ENCODE measurements at places on chromosomes 7 and 10.

GRCh38 chr7:137258552-137258951 lies 85.0 kb downstream of the PTN start:
- DNase-seq = no peak

DNA sequence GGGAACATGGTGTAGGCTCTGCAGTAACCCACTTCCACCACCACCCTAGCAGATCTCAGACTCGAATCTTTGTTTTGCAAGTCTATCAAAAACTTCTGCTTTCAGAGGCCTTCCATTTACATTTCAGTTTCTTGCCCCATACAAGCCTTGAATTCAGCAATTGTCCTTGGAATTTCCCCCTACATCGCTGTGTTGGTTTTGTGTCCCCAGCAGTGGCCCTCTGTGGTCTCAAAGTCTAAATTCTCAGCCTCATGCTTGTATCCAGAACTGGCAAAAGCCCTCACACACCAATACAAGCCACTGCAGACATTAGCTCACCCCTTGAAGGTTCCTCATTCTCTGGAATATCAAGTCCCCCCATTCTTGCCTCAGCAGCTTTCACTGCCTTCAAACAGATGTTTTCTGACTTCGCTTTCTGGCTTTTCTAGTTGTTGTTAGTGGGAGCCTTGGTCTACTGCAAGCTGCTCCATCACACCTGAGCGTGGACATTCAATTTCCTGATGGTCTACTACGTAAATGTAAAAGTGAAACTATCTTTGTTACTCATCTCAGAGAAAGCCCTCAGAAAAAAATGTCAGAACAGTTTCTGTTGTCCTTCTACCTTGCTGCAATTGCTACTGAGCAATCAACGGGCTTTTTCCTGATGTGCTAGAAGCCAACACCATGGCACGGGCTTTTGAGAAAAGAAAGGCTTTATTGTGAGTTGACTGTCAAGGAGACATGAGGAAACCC lies 1.8 kb upstream of the NUB1 start:
- no peak for DNase-seq

GRCh38 chr10:72277340-72277995 lies 3.7 kb downstream of the DDIT4 start:
- DNase-seq = no peak

DNA sequence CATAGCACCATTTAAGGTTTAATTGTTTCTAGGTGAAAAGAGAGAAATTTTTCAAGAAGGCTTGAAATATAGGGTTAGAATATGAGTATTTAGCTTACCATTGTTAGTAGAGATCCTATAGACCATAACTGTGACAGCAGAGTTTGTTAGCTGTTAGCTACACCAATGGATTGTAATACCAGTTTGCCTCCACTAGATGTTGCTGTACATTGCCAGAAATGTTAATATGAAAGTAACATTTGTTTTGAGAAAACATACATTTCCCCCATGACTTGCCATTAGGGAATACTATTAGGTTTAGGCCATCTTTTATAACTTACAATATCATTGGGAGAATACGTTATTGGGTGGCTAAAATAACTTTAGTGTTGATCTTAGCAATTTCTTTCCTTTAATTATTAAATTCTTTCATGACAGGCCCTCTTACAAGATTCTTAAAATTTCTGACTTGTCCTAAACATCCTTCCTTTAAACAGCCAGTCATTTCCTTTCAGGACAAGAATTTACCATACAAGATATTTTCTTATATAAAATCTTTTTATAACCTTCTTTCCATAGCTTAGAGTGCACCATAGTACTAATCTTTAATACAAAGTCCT lies 39.5 kb downstream of the ZNF117 start:
- no peak for DNase-seq

GRCh38 chr10:123580426-123580825 lies 85.7 kb upstream of the GPR26 start:
- no peak for DNase-seq

GRCh38 chr10:8978100-8978499 lies 923.6 kb downstream of the GATA3 start:
- DNase-seq = no peak

DNA sequence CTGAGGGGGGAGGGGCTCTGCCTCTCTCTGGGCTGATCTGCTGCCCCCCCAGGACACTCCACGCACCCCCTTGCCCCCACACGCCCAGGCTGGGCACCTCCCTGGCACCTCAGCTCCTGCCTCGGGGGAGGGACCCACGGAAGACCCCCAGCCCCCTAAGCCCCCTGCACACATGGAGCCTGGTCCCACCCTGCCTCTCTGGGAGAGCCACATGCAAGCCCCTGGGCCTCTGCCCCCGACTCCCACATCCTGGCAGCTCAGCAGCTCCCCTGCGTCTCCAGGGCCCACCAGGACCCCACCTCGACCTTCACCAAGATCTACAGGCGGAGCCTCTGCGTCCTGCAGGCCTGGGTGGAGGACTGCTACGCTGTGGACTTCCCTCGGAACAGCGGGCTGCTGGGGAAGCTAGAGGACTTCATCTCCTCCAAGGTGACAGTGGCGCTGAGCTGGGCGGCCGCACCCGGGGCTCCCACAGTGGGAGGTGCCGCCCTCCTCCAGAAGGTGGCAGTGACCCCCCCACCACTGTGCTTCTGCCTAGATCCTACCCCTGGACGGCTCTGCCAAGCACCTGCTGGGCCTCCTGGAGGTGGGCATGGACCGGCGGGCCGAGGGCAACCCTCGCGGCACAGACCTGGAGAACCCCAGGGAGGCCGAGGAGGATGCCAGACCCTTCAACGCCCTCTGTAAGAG lies 18.7 kb upstream of the UTF1 start:
- no peak for DNase-seq

DNA sequence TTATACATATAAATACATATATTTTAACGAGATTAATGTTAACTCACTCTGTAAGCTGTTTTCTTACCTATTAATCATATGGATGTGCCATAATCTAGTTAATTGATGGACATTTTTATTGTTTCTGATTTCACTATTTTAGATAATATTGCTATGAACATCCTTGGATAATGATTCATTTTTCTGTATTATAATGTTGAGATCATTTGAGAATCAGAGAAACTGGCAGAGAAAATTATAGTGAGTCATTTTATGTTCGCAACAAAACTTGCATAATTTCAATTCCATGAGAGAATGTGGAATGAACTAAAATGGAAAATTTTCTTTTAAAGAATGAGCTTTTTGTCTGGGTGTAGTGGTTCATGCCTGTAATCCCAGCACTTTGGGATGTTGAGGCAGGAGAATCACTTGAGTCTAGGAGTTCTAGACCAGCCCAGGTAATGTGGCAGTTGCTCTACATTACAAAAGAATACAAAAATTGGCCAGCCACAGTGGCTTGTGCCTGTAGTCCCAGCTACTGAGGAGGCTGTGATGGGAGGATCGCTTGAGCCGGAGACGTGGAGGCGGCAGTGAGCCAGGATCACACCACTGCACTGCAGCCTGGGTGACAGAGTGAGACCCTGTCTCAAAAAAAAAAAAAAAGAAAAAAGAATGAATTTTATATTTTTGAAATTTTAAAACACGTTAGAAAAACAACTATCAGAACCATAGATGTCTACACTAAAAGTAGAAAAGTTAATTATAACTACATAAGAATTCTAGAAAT lies 40.5 kb downstream of the PAPSS2 start:
- DNase-seq = no peak

DNA sequence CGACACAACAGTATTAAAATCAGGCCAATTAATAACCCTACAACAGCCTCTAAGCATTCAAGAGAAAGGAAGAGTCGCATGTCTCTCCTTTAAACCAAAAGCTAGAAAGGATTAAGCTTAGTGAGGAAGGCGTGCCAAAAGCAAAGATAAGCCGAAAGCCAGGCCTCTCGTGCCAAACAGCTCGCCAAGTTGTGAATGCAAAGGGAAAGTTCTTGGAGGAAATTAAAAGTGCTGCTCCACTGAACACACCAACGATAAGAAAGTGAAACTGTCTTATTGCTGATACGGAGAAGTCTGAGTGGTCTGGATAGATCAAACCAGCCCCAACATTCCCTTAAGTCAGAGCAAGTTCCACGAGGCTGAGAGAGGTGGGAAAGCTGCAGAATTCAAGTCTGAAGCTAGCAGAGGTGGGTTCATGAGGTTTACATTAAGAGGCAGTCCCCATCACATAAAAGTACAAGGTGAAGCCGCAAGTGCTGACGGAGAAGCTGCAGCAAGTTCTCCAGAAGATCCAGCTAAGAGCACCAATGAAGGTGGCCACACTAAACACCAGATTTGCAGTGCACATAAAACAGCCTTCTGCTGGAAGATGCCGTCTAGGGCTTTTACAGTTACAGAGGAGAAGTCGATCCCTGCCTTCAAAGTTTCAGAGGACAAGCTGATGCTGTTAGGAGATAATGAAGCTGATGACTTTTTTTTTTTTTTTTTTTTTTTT lies 194.8 kb downstream of the MAD1L1 start:
- no peak for DNase-seq

DNA sequence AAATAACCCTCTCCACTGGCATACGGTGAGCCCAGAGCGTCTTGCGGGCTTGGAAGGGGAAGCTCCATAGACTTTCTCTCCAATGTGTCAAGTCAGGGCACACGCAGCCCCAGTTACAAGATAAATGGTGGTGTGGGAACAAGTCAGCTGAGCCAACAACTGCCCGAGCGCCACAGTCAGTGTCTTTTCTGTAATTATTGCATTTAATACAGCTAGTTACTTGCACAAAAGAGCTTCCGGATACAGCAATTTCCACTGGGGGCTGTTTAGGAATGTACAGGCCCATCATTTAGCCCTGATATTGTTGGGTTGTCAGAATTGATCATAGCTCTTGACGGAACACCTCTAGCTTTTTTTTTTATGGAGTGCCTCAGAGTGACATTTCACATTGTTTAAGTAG lies 193.5 kb upstream of the SP8 start:
- DNase-seq = no peak

- DNase-seq = no peak
Observed at GRCh38 chr10:114396464-114396863, 7.8 kb downstream of the AFAP1L2 start.

DNA sequence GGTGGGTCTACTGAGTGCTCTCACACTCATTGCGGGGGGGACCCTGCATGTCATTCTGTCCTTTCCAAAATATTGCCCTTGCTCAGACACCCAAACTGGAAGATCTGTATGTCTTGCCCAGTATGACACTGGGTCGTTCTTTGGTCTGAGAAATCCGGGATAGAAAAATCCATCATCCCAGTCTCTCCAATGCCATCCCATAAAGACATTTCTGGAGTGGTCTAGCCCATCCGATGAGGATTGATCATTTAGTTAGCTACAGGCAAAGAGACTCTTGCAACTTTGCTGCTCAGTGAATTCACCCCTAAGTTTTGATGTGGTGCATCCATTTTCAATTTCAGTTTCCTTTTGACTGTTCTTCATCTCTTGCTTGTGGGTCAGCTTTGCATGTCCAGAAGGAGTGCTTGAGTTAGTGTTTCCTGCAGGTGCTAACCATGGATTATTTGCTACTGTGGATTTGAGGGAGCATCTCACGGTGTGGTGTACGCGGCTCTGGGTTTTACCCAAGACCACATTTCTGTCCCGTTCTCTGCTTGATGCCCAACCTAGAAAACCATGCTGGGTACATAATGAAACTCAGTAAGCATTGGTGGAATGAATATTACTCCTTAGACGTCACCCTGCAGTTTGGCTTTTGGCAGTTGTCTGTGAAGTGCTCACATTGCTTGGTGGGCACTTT lies 247.0 kb upstream of the MKI67 start:
- DNase-seq = no peak

- no peak for DNase-seq
Observed at GRCh38 chr10:78196396-78196795, 162.7 kb downstream of the RPS24 start.

GRCh38 chr7:111985798-111986197 lies 220.4 kb downstream of the DOCK4 start:
- no peak for DNase-seq

DNA sequence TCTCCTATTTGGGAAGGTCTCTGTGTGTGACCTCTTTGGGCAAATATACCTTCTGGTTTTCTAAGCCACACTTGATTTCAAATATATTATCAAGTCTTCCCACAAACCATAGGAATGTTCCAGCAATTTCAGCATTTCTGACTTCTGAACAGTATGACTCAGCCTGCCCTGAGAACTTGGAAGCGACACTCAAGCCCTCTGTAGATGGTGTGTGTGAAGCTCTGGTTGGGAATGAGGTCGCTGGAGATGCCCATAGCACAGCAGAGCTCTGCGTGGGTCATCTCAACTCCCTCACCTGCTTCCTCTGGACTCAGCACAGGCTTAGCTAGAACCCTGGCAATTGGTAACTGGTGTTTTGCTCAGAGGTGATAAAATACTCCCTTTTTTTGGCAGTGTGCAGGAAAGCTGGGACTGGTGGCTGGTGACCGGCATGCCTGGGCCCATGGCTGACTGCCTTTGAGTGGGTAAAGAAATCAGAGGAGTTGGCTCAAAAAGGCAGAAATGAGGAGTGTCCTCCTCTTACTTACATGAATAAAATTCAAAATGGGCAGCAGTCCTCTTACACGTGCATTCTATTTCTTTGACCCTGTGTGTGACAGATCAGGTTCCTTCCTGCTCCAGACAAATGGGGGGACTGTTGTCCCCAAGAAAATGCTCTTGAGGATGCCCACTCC lies 87.5 kb upstream of the NRP1 start:
- DNase-seq = no peak

DNA sequence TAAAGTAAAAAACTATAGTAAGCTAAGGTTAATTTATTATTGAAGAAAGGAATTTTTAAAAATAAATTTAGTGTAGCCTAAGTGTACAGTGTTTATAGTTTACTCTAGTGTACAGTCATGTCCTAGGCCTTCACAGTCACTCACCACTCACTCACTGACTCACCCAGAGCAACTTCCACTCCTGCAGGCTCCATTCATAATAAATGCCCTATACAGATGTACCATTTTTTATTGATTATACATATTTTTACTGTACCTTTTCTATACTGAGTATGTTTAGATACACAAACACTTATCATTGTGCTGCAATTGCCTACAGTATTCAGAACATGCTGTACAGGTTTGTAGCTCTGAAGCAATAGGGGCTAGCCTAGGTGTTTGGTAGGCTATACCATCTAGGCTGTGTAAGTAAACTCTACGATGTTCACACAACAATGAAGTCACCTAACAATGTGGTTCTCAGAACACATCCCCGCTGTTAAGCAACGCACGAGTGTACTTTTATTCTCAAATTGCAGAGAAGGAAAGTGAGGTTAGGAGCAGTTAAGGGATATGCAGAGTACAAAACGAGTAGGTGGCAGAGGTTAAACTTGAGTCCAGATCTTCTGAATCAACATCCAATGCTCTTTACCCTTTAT lies 38.9 kb upstream of the PLCE1 start:
- DNase-seq = no peak

- DNase-seq = no peak
Observed at GRCh38 chr7:11847336-11847735, 15.3 kb upstream of the THSD7A start.

DNA sequence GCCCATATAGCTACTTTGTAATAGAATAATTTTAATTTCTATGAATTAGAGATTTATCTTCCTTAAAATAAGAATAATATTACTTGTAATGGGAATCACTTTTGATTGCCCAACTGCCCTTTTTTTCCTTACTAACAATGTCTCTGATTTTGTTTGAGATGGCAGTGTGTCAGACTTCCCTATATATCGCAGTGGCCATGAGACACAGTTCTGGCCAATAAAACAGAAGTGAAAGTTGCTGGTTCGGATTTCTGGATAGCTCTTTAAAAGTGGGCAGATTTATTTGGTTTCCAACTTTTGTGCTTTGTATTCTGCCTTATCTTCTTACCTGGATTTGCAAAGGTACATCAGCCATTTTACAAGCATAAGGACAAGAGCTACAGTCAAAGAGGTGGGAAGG lies 170.2 kb downstream of the PPP1R17 start:
- DNase-seq = no peak
